ENCODE measurements at places on chromosomes 16 and 17.

DNA sequence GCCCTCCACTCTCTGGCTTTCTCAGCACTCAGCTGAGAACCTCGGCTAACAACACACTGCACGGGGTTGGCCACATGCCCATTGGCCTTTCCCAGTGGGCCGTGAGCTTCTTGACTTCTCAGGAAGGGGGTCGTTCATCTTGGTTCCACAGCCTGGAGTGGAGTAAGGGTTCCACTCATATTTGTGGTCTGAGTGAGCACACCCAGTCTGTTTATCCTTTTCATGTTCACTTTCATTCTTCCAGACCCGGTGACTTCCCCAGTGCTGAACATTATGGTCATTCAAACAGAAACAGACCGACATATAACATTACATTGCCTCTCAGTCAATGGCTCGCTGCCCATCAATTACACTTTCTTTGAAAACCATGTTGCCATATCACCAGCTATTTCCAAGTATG, 8.2 kb downstream of the MILR1 start:
- DNase-seq: peak; percentile 37

DNA sequence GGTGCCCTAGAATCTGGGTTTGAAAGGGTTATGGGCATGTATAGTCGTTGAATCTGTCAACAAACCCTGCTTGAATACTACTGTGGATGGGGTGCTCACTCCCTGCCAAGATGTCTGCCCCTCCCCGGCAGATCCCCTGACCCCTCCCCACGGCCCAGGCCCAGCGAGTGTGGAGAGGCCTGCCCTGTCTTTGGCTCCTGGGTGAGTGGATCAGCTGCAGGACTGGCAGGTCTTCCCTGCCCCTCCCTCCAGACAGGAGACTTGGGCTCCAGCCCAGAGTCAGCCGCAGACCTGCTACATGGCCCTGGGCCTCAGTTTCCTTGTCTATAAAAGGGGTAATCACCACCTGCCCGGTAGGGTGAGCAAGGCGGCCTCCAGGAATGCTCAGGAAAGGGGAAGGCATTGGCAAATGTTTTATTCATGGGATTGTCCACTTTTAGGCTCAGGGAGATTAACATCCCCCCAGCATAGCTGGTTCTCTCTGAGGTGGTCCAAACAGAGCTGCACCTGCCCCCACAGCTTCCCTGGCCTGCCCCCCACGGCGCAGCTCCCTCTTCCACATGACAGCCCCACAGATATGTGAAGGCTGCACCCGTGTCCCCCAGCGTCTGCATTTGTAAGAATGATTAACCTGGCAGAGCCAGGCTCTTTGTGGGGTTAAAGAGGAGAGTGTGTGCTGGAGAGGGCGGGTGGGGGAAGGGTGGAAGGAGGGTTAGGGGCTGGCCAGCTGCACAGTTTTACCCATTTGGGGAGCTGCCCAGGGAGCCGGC, 18.5 kb upstream of the SPNS2 start:
- peak; percentile 79 for DNase-seq

GRCh38 chr17:44785921-44786320, 27.1 kb downstream of the ADAM11 start:
- DNase-seq: no peak

GRCh38 chr16:31664683-31665482, 137.2 kb downstream of the AHSP start:
- DNase-seq: no peak

GRCh38 chr17:10032118-10032852, 127.2 kb upstream of the RCVRN start:
- DNase-seq: peak; percentile 16

GRCh38 chr17:39757931-39758873, 20.5 kb downstream of the GRB7 start:
- no peak for DNase-seq

DNA sequence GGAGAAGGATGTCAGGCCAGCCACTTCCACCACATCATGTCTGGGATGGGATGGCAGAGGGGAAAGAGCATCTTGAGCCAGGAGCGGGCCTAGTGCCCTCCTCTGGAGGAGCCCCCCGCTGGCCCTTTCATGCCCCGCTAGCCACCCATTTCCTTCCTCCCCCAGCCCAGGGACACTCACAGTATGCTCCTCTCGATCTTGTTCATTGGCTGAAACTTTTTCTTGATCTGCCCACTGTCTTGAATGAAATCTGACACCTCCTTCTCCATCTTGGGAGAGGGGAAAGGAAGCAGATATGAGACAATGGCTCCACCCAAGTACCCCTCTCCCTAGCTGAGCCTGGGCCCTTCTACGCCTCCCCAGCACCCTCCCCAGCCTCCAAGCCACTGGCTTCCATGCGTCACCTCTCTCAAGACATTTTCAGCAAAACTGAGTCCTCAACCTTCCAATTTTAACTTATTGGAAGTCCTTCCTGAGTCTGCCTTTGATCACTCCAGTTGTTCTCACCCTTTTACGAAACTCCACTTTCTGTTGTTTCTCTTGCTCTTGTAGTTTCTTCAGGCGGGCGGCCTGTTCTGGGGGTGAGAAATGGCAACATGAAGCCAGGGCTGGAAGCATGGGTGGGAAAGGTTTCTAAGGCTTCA, 7.2 kb downstream of the SPAG7 start:
- no peak for DNase-seq

DNA sequence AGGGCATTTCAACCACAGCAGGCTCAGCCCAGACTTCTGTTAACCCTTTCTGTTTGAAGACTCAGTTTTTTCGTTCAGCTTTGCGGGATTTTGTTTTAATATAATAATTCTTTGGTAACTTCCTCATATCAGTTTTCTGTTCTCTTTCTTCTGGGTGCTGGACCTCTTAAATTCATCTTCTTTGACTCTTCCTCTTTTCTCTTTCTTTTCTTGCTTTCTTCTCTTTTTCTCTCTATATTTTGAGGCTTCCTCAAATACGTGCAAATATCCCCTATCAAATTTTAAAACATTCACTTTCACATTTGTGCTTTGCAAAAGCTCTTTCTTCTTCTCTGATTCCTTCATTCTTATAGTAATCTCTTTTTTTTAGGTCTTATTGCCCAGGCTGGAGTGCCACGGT, 136.3 kb downstream of the HS3ST3B1 start:
- DNase-seq: no peak

DNA sequence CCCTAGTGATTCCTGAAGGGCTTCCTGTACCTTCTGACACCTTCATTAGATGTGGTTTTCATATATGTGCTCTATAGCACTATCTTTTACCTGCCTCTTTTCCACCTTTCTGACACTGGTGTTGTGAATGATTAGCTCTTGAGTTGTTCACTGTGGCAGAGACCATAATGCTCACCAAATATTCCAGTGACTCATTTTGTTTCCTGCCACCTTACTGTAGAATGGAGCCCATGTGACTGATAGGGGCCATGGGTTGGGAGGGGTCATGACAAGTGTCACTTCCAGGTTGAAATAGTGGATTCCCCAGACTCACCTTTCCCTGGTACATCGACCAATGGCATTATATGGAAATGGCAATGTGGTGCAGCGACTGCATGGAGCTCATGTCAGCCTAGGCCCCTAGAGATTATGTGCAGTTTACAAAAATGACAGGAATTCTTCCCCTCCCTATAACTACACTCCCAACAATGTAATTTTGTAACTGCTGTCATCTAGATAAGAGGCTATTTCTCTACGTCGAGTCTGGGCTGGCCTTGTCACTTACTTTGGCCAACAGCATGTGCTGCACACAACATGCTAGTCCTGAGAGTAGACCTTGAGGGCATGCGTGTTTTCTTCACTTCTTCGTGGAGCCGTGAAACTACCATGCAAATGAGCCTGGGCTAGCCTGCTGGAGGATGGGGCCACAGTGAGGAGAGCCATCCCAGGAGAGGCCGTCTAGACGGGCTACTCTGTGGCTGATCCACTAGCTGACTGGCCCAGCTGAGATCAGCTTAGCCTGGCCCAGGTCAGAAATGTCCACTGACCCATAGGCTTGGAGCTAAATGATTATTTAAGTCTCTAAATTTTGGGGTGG, 409.5 kb downstream of the CA10 start:
- no peak for DNase-seq

DNA sequence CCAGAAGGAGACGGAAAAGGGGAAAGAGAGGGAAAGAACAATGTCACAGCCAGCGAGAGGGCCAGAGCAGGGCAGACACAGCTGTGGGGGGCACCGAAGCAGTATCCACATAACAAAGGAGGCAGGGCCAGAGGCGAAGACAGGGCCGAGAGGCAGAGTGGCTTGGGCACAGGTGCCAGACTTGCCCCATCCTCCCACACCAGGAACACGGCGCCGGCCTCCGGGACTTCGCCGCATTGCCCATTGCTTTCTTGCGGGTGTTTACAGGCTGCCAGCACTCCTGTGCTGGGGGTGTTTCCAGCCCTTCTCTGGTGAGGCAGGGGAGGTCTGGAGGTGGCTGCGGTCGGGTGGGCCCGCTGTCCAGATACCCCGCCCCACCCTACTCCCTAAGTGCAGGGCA, 78.0 kb downstream of the ENGASE start:
- no peak for DNase-seq

DNA sequence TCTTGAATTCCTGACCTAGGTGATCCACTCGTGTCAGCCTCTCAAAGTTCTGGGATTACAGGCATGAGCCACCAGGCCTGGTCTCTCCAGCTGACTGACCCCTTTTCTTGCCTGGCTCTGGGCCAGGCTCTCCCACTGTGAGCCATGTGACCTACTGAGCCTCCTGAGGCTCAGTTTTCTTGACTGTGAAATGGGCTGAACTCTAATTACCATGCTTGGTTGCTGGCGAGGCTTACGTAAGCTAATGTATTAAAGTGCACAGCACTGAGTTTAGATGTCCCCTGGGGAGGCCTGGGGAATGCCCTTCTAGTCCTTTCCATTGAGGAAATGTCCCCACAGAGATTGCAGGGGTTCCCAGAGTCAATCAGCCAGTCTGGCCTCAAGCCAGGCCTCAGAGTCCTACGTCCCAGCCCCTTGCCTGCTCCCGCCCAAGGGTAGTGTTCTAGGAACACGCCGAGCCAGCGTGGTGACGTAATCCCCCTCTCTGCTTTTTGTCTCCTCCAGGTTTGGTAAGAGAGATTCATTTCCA, 45.8 kb upstream of the LGALS9 start:
- DNase-seq: no peak

GRCh38 chr17:14986127-14986526, 279.0 kb downstream of the PMP22 start:
- no peak for DNase-seq

- DNase-seq: no peak
Measured at GRCh38 chr16:78925083-78925767, 675.3 kb downstream of the MAF start.

- no peak for DNase-seq
Measured at GRCh38 chr16:3580251-3580651, 3.0 kb upstream of the NLRC3 start.

DNA sequence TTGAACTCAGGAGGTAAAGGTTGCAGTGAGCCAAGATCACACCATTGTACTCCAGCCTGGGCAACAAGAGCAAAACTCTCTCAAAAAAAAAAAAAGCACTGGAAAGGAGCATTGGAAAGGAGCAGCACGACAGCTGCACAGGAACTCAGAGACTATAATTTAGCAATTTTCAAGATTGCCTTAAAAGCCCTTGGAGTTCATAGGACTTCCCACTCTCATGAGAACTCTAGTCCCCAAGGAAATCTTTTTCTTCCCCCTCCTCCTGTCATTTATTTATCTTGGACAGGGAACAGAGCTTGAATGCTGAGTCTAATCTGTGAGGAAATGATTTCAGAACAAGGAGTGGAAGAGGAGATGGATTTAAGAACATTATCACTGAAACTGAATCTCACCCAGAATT, 69.0 kb downstream of the PLXDC1 start:
- no peak for DNase-seq

DNA sequence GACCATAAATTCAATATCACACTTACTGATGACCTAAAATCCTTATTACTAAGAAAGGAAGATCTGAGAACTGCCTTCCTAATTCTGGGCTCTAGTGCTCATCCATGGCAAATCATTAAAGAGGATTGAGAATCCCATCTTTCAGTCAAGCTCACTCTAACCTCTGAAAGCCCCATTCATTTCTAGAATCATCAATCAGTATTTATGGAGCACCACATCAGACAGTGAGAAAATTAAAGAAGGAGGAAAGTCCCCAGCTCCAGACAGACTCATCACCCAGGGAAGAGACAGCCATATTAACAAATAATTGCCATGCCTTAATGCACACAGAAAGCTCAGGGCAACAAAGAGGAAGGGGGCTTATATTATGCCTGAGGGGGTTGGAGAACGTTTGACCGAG, 256.1 kb upstream of the SOX9 start:
- no peak for DNase-seq

- no peak for DNase-seq
Measured at GRCh38 chr17:49524473-49525359, 29.6 kb downstream of the NGFR start.

DNA sequence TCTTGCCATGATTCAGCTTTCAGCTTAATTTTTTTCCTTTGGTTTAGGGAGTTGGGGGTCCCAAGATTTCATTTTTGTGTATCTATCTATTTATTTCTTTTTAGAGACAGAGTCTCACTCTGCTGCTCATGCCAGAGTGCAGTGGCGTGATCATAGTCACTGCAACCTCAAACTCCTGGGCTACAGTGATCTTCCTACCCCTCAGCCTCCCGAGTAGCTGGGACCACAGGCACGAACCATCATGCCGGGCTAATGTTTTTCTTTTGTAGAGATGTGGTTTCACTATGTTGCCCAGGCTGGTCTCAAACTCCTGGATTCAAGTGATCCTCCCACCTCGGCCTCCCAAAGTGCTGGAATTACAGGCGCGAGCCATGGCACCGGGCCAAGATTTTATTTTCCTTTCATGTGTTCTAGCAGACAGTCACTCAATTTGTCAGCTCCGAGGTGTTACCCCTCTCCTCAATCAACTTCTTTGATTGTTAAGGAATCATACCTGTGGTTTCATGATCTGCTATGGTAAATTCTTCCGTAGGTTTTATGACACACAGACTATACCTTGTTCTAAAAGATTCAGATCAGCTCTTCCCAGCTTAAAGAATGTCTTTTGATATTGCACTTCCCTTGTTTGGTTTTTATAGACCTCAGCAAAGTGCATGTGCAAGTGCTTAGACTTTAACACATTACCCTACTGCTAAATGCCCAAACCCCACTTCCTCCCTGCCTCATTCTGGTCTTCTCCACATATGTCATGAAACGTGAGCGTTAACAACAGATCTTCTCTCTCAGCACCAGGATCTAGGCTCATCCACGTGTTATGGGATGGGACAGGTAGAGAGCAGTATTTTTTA, 13.0 kb downstream of the UNC45B start:
- no peak for DNase-seq

DNA sequence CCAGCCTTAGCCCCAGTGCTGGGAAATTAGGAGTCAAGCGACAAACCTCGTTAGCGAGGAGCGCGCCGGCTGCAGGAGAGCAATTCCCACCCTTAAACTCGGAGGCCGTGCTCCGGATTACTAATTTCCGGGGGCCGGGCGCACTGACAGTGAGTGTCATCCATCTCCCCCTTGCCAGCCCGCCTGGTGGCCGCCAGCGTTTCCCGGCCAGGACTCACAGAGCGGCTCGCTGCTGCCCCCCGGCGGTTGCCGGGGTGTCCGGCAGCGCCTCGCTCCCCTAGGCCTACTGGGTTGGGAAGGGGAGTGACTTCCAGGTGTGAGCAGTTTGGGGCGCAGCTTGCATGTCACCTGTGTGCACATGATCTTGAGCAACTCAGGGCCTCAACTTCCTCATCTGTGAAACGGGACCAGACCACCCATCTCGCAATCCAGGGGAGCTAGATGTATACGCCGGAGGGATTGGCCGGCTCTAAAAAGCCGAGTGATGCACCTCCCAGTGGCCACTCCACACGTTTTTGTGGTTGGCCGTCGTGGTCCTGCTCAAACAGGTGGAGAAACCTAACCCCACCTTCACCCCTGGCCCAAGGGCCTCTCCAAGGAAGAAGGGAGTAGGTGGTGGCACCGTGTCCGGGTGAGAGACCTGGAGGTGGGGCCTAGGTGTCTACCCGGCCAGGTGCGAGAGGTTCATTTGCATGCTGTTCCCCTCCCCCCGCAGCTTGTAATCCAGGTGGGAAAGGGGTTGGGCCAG, 2.5 kb upstream of the GSE1 start:
- DNase-seq: no peak
